ENCODE measurements at places on chromosomes 6 and 20. TPM values are rescaled to one million over a fixed set of nuclear protein-coding genes. Genes with fewer than 3 reads are reported as not detected.

XKR7 gene
- total RNA-seq = 9.8 TPM

SLPI gene
- 0.41 TPM for total RNA-seq

CCN5 gene
- total RNA-seq = not detected

MROH8 gene
- 5.3 TPM for total RNA-seq

DHX35 gene
- total RNA-seq = 15.5 TPM

SCRT2 gene
- total RNA-seq = 1.6 TPM

KCNQ5 gene
- 12.6 TPM for total RNA-seq

SLC22A7 gene
- total RNA-seq = 0.41 TPM

BPIFB1 gene
- not detected for total RNA-seq

NHLRC1 gene
- total RNA-seq = 2.9 TPM

CD24 gene
- total RNA-seq = 1,434 TPM

GATA5 gene
- not detected for total RNA-seq

LBP gene
- not detected for total RNA-seq

LIME1 gene
- 4.9 TPM for total RNA-seq

TNNC2 gene
- not detected for total RNA-seq

ADAM33 gene
- 2.4 TPM for total RNA-seq

CALHM4 gene
- not detected for total RNA-seq

CBFA2T2 gene
- total RNA-seq = 24.9 TPM

NEDD9 gene
- total RNA-seq = 39.1 TPM

MED20 gene
- 16.7 TPM for total RNA-seq

DACT2 gene
- 2.9 TPM for total RNA-seq

HTR1B gene
- 5.3 TPM for total RNA-seq

ADTRP gene
- total RNA-seq = 1.6 TPM

SLC32A1 gene
- total RNA-seq = 7.7 TPM

C4A gene
- 10.6 TPM for total RNA-seq

RCAN2 gene
- 15.1 TPM for total RNA-seq

BTN1A1 gene
- not detected for total RNA-seq

MYB gene
- 2.9 TPM for total RNA-seq

TRIM10 gene
- under 0.01 TPM for total RNA-seq

EDN1 gene
- total RNA-seq = 4.9 TPM

KCNK15 gene
- not detected for total RNA-seq

NKAIN2 gene
- total RNA-seq = 109 TPM

ROS1 gene
- not detected for total RNA-seq

DNAAF9 gene
- 31.4 TPM for total RNA-seq

NR2E1 gene
- total RNA-seq = 6.1 TPM

VGLL2 gene
- not detected for total RNA-seq

LTA gene
- total RNA-seq = not detected

ZDHHC14 gene
- 9.0 TPM for total RNA-seq

VWA7 gene
- total RNA-seq = under 0.01 TPM

MATN4 gene
- under 0.01 TPM for total RNA-seq

CDH26 gene
- 0.41 TPM for total RNA-seq

PROKR2 gene
- total RNA-seq = 8.6 TPM

LY6G6D gene
- not detected for total RNA-seq

HUS1B gene
- total RNA-seq = 0.82 TPM

WFDC12 gene
- total RNA-seq = not detected

GSTA2 gene
- not detected for total RNA-seq

EYS gene
- 2.0 TPM for total RNA-seq

C20orf173 gene
- under 0.01 TPM for total RNA-seq

BMP7 gene
- 9.4 TPM for total RNA-seq

NFATC2 gene
- 0.41 TPM for total RNA-seq

HS3ST5 gene
- 13.9 TPM for total RNA-seq

ULBP2 gene
- 5.3 TPM for total RNA-seq

ZNF165 gene
- 1.2 TPM for total RNA-seq

All from frontal cortex (tissue), 4 donors.